ENCODE measurements at places on chromosomes 3 and 15. TPM values are rescaled to one million over a fixed set of nuclear protein-coding genes. Genes with fewer than 3 reads are reported as not detected.

DNA sequence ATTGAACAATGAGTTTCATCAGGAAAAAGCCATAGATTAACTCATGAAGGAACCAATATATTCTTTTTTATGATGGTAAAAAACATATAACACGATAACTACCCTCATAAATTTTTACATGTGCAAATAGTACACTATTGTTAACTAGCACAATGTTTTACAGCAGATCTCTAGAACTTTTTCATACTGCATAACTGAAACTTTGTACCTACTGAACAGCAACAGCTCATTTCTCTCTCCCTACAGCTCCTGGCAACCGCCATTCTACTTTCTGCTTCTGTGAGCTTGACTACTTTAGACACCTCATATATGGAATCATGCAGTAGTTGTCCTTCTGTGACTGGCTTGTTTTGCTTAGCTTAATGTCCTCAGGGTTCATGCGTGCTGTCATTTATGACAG, 235.4 kb downstream of the NFKBIZ start:
- no peak for DNase-seq

Gene HDC
- total RNA-seq = not detected

Gene RHOV
- total RNA-seq = not detected

Gene CHD2
- total RNA-seq = 28.6 TPM

- DNase-seq = no peak
These were observed 67.6 kb upstream of the PLCL2 start for GRCh38 chr3:16817197-16817596.

- no peak for DNase-seq
These were observed 4.6 kb downstream of the SLC6A1 start for GRCh38 chr3:10997196-10997595.

DNA sequence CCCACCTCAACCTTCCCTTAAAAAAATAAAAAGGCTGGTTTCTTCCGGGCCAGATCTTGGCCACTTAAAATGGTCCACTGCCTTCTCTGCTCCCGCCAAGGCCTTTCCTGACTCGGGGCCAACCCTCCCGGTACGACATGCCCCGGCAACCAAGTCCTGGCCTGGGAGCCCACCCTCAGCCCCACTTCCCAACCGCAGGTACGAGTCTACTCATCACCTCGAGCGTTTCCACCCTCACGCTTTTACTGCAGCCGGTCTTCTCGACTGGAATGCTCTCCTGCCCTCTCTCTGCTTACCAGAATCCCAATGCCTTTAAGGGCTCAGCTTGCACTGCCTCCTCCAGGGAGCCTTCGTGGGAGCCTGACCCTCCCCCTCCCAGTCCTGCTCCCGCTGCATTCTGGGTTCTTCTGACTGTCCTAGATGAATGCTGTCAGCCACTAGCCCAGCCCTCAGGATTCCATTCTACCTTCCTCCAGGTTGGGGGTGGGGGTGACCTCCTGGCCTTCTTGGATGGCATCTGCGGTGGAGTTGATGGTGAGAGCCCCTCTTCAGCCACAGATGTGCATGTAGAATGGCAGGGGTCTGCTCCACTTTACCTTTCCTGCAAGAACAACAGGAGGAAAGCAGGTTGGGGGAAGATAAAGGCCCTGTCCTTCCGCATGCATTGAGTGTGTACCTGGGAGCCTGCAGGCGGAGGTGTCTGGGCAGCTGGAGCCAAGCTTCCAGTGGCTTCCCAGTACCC, 1.1 kb upstream of the CSRNP1 start:
- no peak for DNase-seq

Gene A4GNT
- not detected for total RNA-seq

DNA sequence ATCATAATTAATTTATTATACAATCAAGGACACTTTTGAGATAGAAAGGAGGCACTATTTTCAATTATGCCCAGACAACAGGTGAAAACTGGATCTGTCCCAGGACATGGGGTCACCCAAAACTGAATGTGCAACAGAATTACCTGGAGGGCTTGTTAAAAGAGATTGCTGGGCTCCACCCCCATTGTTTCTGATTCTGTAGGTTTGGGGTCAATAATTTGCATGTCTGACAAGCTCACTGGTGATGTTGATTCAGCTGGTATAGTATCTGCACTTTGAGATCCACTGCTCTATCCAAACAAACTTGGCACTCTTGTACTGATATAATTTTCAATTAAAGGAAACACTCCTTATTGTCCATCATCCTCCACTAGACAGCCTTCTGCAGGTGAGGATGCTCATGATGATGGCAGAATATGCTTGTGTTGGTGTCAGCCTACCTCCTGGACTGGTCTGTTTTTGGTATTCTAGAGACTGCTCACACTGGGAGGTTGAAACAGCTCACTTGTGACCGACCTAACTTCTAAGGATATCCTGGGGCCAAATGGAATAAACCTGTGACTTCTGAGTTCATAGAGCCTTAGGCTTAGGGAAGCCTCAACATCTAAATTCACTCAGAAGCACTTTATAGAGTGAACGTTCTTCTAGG, 2.2 kb downstream of the P2RY14 start:
- DNase-seq = no peak

GRCh38 chr3:39372833-39373232, 10.3 kb upstream of the SLC25A38 start:
- no peak for DNase-seq

GRCh38 chr15:27234593-27234992, 263.6 kb downstream of the GABRG3 start:
- DNase-seq = no peak

DNA sequence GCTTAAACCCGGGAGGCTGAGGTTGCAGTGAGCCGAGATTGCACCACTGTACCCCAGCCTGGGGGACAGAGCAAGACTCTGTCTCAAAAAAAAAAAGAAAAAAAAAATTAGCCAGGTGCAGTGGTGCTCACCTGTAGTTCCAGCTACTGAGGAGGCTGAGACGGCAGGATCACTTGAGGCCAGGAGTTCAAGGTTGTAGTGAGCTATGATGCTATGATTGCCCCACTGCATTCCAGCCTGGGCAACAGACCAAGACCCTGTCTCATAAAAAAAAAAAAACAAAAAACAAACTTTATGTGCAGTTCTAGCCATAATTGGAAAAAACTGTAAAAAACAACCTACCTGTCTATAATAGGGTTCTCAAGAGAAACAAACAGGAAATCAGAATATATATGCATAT, 39.9 kb upstream of the IGF2BP2 start:
- no peak for DNase-seq

- DNase-seq = peak; percentile 14
These were observed 55.2 kb downstream of the SPTSSB start for GRCh38 chr3:161316006-161316689.

DNA sequence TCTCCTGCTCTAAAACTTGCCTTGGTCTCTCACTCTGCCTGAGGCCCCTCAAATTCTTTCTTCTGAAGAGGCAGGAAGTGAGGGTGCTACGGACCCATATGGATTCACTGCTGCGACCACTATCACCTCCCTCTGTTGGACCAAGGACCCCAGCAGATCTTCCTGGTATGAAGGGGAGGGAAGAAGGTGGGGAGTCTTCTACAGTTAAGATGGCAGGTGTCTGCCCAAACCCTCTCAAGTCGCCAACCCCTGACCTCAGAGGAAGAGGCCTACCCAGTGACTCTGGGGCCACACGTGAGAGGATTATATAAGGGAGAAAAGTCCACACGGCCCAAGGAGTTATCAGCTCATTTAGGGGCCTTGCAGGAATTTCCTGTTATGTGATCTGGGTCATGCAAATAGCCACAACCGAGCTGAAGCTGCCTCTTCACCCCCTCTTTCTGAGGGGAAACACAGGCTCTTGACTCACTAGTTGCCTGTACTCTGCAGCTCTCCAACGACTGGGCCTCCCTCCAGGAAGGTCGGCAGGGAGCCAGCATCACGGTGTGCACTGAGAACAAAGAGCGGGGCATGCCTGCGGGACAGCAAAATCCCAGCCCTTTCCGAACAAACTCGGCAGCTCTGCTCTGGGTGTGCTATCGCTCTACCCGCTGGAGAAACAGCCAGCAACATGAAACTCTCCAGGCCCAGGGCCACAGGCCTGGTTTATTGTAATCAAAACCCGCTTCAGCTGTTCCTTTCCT, 116.0 kb downstream of the XXYLT1 start:
- peak; percentile 76 for DNase-seq

DNA sequence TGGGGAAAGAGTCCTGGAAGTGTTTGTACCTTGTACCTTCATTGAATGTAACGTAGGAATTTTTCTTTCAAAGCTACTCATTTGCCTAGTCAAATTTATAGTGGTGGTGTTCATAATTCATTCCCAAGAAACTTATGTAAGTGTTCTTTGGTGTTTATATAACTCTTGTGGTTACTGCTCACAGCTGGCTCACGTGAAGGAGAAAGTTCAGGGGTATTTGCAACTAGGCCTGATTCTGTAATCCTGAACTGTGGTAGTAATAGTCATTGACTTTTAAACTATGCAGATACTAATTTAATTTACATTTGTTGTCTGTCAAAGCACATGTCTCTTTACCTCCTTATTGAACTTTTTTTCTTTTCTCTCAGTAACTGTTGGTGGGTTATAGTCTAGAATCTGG, 50.5 kb upstream of the TEX264 start:
- peak; percentile 63 for DNase-seq

Data from LHCN-M2 (cell line).